Heart left ventricle (tissue), 16 donors: ENCODE measurements at places on chromosomes 12 and 14. TPM values are rescaled to one million over a fixed set of nuclear protein-coding genes. Genes with fewer than 3 reads are reported as not detected.

DNA sequence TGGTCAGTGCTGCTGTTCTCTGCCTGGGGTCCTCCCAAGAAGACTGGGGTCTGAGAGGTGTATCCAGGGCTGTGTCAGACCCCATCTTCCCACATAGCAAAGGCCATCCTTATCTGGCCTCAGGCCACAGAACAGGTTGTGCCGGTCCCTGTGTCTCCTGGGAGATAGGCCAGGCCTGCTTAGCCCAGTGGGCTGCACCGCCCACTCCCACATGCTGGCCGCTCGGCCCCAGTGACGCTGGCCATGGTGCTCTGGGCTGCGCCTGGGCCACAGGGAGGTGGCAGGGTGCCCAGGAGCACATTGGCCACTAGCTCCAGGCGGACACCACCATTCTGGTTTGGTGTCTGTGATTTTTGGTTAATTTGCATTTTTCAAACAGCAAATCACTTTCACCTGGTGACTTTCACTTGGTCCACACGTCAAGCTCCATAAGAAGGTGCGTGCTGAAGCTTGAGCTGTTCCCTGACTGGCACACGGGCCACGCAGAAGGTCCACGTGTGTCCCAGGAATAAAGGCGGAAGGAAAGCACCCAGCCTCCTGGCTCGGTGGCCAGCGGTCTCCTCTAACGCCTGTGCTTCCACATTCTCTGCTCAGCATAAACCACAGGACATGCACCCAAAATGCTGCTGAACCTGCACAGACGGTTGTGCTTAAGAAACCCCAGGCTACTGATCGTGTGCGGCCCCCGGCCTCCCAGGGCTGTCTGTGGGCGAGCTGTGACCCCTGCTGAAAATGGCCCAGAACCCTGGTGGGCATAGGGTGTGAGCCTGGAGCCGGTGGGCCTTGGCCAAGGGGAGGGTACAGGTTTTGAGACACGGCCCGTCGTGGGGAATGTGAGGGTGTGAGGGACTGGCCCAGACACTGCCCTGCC, 4.6 kb downstream of the FBRSL1 start:
- peaks cover 3% of the 10 kb centered on the region for H3K36me3 ChIP-seq
- H3K4me1 ChIP-seq = peaks cover 87% of the 10 kb centered on the region
- no peak overlapping the region for H3K27ac ChIP-seq
- H3K4me3 ChIP-seq = no peak overlapping the region
- no peaks in the 10 kb centered on the region for H3K27me3 ChIP-seq

GRCh38 chr12:91400271-91400670, 217.7 kb upstream of the DCN start:
- no peak for DNase-seq
- H3K27me3 ChIP-seq = no peaks in the 10 kb centered on the region
- H3K4me3 ChIP-seq = no peak overlapping the region

GRCh38 chr14:98599082-98599481, 672.9 kb downstream of the BCL11B start:
- H3K27ac ChIP-seq = no peak overlapping the region
- no peak overlapping the region for H3K4me3 ChIP-seq
- H3K4me1 ChIP-seq = no peaks in the 10 kb centered on the region
- DNase-seq = no peak
- no peaks in the 10 kb centered on the region for H3K36me3 ChIP-seq

- H3K4me1 ChIP-seq = no peaks in the 10 kb centered on the region
- H3K36me3 ChIP-seq = no peaks in the 10 kb centered on the region
- H3K27me3 ChIP-seq = no peaks in the 10 kb centered on the region
- no peak for DNase-seq
- no peak overlapping the region for H3K4me3 ChIP-seq
These were observed 30.8 kb upstream of the G2E3 start for GRCh38 chr14:30528119-30528518.

DNA sequence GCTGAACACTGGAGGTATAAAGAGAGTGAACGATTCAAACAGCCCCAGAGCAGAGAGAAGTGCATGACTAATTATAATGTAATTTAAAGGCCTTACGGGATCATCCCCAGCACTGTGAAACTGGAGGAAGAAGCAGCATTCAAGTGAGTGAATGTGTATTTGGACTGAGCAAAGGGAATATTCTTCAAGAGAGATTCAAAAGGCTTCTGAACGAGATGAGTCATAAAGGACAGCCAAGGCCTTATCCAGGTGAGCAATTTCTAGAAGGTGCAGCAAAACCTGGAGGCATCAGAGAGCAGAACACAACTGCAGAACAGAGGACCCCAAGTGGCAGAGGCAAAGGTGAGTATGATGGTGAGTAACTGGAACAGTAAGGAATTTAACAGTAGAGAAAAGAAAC, 127.2 kb downstream of the BCAT1 start:
- DNase-seq = no peak
- no peak overlapping the region for H3K27ac ChIP-seq
- no peaks in the 10 kb centered on the region for H3K36me3 ChIP-seq
- H3K4me3 ChIP-seq = no peak overlapping the region

DNA sequence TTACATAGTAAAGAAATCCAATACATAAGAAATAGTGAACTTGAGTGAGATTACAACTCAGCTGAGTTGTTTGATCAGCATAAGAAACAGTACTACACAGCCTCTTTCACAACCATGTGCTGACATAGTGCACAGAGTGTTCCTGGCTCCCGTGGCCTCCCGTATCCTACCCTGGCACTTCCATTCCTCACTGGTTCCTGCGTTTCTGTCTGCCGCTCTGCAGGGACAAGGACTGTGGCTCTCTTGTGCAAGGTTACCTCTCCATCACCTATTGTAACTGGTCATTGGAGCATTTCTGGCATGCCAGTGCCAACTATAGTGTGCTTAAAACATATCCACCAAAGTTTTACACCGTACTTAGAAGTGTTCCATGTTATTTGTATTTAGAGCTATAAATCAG, 46.3 kb upstream of the PCED1B start:
- H3K36me3 ChIP-seq = no peaks in the 10 kb centered on the region
- H3K4me3 ChIP-seq = no peak overlapping the region
- H3K4me1 ChIP-seq = peaks cover 4% of the 10 kb centered on the region

DNA sequence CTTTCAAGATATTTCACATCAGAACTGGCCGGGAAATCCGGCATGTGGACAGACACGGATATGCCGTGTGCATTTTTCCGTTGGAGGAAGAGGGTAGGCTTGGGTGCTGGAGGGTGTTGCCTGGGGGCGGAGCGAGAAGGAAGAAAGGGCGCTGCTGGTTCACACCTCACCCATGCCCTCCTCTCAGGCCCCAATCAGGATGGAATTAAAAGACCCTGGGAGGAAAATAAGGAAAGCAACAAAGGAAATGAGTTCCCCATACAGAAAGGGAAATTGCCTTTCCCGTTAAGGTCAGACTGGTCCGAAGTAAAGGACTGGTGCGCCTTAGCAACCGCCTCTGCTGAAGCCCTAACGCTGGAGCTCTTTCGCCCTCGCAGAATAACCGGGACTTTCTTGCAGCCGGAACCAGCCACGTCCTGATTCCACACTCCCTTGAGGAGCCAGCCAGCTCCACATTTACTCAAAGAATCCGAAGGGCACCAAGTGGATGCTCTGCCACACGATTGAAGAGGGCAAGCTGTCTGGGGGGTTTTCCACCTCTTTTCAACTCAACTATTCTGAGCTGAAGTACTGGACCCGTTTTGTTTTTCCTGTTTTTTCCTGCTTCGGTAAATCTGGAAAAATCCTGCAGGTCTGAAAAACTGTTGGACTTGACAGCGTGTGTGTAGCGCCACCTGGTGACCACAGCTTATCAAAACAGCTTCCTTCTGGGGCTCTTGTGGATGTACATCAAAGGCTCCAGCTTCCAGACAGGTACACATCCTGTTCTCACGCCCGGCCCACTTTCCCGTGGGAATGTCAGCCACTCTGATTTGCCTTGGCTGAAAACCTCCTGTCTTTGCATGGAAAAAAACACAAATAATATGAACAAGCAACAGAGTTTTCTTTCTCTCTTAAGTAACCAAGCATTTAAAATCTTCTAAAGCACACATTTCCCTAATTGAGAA, 37.6 kb upstream of the BCL2L14 start:
- no peaks in the 10 kb centered on the region for H3K4me1 ChIP-seq
- peak overlapping the region; percentile 83 for H3K27ac ChIP-seq
- peak; percentile 76 for DNase-seq
- no peaks in the 10 kb centered on the region for H3K27me3 ChIP-seq
- H3K36me3 ChIP-seq = no peaks in the 10 kb centered on the region

- DNase-seq = peak; percentile 72
- peak overlapping the region; percentile 89 for H3K27ac ChIP-seq
- H3K4me1 ChIP-seq = peaks cover 44% of the 10 kb centered on the region
- peak overlapping the region; percentile 75 for H3K4me3 ChIP-seq
These were observed 1.3 kb downstream of the ESYT1 start for GRCh38 chr12:56129206-56129941.

DNA sequence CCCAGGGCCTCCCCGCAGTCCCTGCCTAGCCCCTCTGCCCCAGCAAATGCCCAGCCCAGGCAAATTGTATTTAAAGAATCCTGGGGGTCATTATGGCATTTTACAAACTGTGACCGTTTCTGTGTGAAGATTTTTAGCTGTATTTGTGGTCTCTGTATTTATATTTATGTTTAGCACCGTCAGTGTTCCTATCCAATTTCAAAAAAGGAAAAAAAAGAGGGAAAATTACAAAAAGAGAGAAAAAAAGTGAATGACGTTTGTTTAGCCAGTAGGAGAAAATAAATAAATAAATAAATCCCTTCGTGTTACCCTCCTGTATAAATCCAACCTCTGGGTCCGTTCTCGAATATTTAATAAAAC, 2.2 kb downstream of the HOXC6 start:
- no peak overlapping the region for H3K4me3 ChIP-seq
- H3K4me1 ChIP-seq = peaks cover 10% of the 10 kb centered on the region
- H3K36me3 ChIP-seq = no peaks in the 10 kb centered on the region
- H3K27ac ChIP-seq = no peak overlapping the region
- DNase-seq = no peak

DNA sequence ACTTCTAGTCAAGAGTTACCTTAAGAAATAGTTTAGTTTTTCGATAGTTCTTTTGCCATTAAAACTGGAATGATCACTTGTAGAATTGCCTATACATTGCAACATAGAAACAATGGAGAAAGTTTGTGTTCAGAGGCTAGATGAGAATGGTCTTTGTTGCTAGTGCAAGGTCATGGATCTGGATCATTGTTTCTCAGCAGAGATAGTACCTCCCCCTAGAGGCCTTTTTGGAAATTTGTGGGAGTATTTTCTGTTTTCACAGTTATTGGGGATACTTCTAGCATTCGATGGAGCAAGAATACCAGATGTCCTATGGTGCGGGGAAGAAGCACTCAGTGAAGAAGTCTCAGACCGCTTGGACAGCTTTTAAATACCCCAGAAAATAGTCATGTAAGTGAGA, 138.8 kb upstream of the HMGA2 start:
- H3K27me3 ChIP-seq = no peaks in the 10 kb centered on the region
- DNase-seq = no peak
- H3K36me3 ChIP-seq = no peaks in the 10 kb centered on the region
- H3K4me3 ChIP-seq = no peak overlapping the region
- no peaks in the 10 kb centered on the region for H3K4me1 ChIP-seq

DNA sequence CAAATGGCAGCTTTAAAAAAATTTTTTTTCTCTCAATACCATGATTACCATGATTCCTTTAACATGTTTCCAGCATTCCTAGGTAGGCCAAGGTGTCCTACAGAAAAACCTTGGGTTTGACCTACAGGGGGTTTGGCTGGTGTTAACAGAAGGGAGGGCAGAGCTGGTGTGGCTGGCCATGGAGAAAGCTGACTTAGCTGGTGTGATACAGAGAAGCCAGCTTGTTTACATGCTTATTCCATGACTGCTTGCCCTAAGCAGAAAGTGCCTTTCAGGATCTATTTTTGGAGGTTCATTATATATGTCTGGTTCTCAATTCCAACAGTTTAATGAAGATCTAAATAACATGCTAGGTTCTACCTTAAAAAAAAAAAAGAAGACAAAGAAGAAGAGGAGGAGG, 68.6 kb downstream of the EEA1 start:
- peaks cover 4% of the 10 kb centered on the region for H3K4me1 ChIP-seq
- DNase-seq = no peak
- H3K4me3 ChIP-seq = no peak overlapping the region
- no peaks in the 10 kb centered on the region for H3K27me3 ChIP-seq
- H3K36me3 ChIP-seq = peaks cover 37% of the 10 kb centered on the region

DNA sequence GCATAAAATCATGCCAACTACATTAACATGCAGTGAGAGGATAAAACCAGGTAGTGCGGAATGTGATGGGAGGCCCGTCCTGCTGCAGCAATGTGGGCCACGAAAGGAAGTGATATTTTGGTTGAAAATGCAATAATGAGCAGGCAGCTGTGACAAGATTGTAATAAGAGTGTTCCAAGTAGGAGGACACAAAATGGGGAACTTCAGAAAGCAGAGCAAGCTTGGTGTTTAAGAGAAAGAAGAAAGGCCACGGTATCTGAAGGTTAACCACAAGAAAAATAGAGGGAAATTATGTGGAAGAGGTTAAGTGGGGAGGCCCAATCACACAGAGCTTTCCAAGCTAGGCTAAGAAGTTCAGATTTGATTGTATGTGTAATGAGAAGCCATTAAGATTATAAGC, 34.3 kb downstream of the OVCH1 start:
- H3K4me3 ChIP-seq = no peak overlapping the region
- H3K36me3 ChIP-seq = no peaks in the 10 kb centered on the region
- no peak for DNase-seq
- no peaks in the 10 kb centered on the region for H3K27me3 ChIP-seq

- no peak overlapping the region for H3K27ac ChIP-seq
- H3K27me3 ChIP-seq = no peaks in the 10 kb centered on the region
- H3K4me3 ChIP-seq = no peak overlapping the region
- DNase-seq = no peak
- no peaks in the 10 kb centered on the region for H3K4me1 ChIP-seq
These were observed 30.5 kb upstream of the SLC10A1 start for GRCh38 chr14:69827560-69827959.

DNA sequence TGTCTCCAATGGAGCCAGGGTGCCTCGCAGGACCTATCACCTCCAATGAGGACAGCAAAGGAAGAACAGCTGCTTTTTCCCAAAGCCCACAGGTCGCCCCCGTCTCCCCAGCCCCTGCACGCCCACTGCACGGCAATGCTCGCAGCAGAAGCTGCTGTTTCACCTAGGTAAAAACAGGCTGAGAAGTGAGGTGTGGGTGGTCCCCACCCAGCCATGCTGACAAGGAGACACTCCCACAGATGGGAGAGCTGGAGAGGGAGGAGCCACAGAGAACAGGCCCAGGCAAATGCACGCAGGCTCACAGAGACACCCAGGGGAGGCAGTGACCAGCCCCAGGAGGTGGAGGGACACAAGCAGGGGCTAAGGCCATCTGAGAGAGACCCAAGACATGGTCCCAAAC, 10.4 kb downstream of the CFAP73 start:
- DNase-seq = no peak
- H3K27me3 ChIP-seq = peaks cover 17% of the 10 kb centered on the region
- H3K36me3 ChIP-seq = peaks cover 29% of the 10 kb centered on the region

RIMBP2 gene
- not detected for total RNA-seq

NOXRED1 gene
- 0.29 TPM for total RNA-seq

CCDC177 gene
- not detected for total RNA-seq

SLC7A8 gene
- total RNA-seq = 8.5 TPM

KHNYN gene
- 20.1 TPM for total RNA-seq

RTN1 gene
- 1.1 TPM for total RNA-seq

KRT84 gene
- not detected for total RNA-seq

SPX gene
- total RNA-seq = 9.9 TPM

MIPOL1 gene
- 3.7 TPM for total RNA-seq
